ELR (cell line): ENCODE measurements at places on chromosomes 1 and 21.

DNA sequence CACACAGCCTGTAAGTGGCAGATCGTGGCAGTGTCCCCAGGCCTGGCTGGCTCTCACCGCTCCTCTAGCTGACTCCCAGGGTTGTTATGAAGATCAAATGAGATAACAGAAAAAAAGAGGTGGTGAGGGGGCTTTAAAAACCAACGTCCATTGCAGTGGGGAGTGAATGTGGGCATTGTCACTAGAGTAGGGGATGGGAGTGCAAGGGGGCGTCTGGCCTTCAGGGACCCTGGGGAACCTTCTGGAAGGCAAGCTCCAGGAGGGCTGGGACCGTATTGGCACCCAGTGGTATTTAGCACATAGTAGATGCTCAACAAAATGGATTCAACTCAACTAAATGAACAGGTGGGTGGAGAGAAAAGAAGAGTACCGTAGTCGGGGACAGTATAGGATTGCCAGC, 3.4 kb downstream of the PLA2G2D start:
- DNase-seq, result no peak

DNA sequence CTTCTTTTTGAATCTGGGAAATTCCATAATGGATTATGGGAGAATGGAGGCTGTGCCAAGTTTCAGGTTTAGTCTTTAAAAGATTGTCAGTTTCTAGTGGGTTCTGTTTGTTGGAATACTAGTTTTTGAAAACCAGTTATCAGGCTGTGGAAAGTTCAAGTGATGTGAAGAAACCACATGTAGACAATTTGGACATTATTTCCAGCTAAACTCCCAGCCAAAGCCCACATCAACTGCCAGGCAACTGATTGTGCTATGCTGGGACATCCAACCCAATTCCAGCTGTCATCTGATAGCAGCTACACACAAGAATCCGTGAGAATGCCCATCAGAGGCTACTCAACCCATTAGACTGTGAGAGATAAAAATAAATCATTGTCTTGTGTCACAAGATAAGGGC, 546.1 kb upstream of the ADAMTS5 start:
- no peak for DNase-seq

- no peak for DNase-seq
These were observed 103.9 kb downstream of the ZBTB18 start for GRCh38 chr1:244154872-244155531.

DNA sequence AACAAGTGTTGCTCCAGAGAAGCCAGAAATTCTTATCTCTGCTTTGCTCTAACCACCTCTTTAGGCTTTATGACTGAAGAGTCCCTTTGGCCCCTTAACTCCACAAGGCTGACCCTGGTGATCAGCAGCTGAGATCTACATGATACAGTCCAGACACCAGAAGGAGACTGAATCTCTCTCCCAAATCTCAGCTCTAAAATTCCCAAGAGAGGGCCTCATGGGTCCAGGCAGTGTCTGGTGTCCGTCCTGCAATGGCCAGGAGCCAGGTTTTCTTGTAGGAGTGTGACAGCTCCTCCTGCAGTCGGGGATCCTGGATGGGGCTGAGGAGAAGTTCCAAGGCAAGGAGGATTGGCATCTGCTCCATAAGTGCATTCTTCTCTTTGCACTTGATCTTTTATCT, 35.3 kb downstream of the L1TD1 start:
- DNase-seq, result no peak

DNA sequence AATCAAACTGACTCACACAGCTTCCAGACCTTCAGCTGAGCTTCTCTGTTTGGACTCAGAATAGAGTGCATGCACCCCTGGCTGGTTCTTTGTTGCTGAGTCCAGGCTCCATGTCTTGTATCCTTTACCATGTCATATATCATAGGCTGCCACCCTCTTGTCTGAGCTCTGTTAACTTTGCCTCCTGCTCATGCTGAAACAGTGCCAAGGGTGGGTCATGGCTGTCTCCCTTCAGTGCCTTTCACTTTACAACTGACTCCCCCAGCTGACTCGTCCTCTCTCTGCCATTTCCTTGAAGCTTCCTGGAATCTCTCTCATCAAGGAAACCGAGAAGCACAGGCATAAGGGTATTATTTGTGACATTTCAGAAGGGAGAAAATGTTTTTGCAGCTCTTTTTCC, 885.3 kb downstream of the TTLL7 start:
- DNase-seq, result no peak

DNA sequence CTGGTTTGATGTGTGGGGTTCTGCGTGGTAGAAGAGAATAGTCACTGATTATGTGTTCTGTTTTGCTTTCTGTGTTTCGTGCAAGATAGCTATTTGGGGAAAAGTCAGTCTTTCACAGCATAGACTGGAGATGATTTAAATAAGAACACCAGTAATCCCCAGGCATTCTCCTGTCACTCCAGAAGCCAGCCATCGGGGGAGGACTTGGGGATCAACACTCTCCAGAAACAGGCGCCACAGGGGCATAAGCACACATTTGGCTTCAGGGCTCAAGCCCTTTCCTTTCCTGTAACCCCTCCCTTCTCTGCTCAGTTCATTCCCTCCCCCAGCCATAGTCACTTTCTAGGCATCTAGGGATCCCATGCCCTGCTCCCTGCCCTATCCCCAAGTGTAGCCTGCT, 97.3 kb upstream of the BEND5 start:
- no peak for DNase-seq

DNA sequence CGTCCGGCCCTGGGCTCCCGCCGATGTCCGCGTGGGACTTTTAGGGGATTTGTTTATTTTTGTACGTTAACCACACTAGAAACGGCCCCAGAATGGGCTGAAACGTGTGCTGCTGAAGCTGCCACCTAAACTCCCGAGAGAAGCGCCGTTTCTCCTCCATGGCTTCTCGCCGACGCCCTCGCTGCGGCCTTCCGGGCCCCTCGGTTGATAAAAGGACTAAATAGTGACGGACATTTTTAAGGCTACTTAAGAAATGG, 678 bp upstream of the PTTG1IP start:
- DNase-seq, result no peak

GRCh38 chr1:208230668-208231529, 13.3 kb downstream of the PLXNA2 start:
- DNase-seq, result no peak

DNA sequence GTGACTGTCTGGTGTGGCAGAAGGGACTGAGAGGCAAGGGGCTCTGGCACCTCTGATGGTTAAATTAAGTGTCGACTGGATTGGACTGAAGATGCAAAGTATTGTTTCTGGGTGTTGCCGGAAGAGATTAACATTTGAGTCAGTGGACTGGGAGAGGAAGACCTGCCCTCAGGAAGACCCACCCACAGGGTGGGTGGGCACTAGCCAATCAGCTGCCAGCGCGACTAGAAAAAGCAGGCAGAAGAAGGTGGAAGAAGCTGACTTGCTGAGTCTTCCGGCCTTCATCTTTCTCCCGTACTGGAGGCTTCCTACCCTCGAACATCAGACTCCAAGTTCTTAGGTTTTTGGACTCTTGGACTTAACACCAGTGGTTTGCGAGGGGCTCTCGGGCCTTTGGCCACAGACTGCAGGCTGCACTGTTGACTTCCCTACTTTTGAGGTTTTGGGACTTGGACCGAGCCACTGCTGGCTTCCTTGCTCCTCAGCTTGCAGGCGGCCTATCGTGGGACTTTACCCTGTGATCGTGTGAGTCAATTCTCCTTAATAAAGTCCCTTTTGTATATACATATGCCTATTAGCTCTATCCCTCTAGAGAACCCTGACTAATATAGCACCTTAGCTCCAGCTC, 79.6 kb downstream of the KAZN start:
- DNase-seq, result no peak

- no peak for DNase-seq
These were observed 82.6 kb downstream of the GPR161 start for GRCh38 chr1:168054117-168054516.

- no peak for DNase-seq
These were observed 4.8 kb downstream of the NTNG1 start for GRCh38 chr1:107145637-107146036.

DNA sequence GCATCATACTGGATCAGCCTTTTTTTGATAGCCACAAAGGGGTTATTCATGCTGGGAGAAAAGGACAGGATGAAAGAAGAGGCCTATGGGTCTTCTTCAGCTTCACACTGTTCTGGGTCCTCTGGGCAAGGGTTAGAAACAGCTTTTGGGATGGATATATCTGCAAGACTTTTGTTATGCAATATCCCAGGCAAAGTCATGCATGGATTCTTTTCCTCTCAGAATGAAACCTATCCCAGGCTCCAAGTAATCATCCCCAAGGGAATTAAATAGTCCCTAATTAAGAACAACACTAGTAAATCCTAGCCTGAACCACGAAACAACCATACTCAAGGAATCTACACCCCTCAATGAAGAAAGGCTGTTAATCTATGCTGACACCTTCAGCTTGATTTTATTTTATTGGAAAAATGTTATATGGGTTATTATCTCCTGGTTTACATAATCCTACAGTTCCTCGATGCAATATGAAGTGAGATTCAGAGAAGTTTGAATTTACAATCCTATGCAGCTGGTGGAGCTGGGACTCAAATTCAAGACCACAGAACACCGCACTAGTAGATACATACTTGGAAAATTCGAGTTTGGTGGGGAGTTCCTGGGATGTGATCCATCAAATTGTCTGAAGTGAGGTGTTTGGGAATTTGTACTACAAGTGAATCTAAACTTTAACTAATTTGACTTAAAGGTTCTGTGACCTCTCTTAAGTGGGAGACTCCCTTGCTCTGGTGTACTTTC, 338.6 kb downstream of the TBX15 start:
- DNase-seq, result no peak

DNA sequence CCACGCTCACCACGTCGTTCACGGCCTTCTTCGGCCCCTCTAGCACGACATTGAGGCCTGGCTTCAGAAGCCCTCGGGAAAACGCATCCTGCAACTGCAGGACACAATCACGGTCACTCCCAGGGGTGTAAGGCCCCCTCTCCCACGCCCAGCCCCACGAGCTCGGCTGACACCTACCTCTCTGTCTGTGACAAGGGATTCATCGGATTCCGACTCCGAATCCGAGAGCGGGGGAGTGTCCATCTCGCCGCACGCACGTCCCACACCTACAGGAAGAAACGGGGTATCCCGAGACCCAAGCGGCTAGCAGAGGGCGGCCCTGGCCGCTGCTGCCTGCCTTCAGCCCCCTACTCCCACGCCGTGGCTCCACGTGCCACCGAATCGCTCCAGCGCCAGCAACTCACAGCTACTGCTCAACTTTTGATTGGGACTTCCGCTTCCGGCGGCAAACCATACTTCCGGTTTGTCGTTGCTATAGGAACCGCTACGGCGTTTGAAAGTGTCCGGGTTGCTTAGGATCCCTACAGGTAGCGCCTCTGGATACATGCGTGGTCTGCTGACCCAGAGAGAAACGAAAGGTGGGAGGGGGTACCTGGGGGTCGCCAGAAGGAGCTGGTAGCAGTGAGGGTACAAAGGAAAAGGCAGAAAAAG, at the start of the genes CFAP57 and EBNA1BP2:
Gene CFAP57 (plus strand): TSS at position 455 of the 651 bp plus-strand sequence. CDS start 424 bp downstream, outside the sequence.
Gene EBNA1BP2 (minus strand): TSS at position 415 of the 651 bp plus-strand sequence. CDS start 172 bp downstream, at position 243.
- peak; percentile 96 for DNase-seq

GRCh38 chr21:35644523-35644922, 415.8 kb downstream of the SETD4 start:
- no peak for DNase-seq

DNA sequence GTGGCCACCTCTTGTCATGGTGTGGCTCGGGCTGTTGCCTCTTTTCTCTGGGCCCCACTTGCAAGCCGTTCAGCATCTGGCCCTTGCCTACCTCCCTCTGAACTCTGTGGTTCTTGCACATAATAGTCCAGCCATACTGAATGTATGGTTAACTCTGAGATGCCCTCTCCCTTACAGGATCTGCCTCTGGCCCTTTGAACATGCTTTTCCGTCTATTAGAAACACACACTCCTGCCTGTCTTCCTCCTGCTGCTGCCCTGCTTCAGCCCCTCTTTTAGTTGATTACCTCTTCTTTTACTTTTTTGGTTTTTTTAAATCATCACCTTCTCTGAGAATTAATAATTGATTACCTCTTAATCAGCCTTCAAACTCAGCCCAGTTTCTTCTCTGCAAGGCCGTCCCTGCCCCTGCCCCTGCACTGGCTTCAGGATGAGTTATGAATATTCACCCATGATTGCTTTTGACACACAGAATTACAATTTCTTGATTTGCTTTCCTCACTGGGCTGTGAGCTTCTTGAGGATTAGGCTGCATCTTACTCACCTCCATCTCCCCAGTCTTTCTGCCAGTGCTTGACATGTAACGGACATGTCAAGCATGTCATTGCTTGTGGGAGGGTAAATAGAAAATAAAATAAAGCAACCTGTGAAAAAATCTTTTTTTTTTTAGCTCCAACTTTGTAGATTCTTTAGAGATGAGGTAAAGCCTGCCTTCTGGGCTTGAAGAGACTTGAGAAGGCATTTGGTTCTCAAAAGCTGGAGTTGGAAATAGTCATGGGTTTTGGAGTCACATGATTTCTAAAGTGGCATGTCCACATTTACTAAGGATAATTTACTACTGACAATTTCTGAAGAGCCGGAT, 158.3 kb downstream of the PLXNA2 start:
- DNase-seq, result no peak

DNA sequence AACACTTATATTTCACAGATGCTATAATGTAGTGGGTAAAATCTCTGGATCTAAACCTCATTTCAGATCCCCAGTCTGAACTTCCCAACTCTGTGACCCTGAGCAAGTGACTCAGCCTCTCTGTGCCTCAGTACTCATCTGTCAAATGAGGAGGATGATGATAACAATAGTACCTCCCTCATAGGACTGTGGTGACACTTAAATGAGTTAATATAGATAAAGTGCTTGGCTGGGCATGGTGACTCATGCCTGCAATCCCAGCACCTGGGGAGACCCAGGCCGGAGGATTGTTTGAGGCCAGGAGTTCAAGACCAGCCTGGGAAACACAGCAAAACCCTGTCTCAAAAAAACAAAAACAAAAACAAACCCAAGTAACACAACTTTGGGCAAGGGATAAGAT, 4.7 kb upstream of the ECE1 start:
- peak; percentile 71 for DNase-seq

DNA sequence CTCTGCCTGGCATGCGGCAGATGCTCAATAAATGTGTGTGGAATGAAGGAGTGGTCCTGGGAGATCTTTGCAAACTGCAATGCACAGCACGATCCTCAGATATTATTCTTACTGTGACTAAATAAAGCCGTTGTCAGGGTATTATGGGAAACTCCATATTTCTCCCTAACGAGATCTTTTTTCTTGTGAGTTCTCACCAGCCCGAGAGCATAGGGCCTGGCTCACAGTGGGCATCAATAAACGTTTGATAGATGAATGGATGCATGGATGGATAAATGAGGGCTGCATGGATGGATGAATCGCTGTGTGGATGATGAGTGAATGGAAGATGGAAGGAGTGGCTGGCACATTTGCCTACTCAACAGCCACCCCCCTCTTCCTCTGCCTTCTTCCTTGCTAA, 69.6 kb downstream of the SDC3 start:
- no peak for DNase-seq

DNA sequence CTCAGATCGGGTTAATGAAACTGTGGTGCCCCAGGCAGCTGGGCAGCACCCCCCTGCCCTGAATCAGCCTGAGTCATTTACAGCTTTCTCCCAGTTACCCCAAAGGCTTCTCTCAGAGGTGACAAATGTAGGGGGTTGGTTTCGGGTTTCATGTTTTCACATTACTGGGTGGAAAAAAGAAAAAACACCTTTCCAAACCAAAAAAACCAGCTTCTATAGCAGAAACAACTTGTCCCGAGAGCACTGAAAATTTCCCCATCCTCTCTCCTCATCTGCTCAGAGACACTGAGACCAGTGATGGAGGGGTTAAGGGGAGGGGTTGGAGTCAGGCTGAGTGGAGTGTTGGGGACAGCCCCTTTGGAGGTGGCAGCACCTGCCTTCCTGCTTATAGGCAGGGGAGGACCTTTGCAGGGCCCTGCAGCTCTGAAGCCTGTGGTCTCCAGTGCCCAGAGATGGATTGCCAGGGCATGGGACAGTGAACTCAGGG, 15.6 kb downstream of the UTP11 start:
- DNase-seq, result peak; percentile 67
